ENCODE measurements at places on chromosomes 12 and 14. TPM values are rescaled to one million over a fixed set of nuclear protein-coding genes. Genes with fewer than 3 reads are reported as not detected.

INHBC gene
- not detected for total RNA-seq

LHX5 gene
- not detected for total RNA-seq

KRT77 gene
- not detected for total RNA-seq

MGP gene
- not detected for total RNA-seq

- no peak for DNase-seq
Observed at GRCh38 chr14:23492618-23493272, 23.2 kb downstream of the NGDN start.

GRCh38 chr12:58544281-58544680 is 376.0 kb downstream of the LRIG3 start:
- no peak for DNase-seq

GRCh38 chr12:4143896-4144295 is 129.7 kb upstream of the CCND2 start:
- DNase-seq = no peak

DNA sequence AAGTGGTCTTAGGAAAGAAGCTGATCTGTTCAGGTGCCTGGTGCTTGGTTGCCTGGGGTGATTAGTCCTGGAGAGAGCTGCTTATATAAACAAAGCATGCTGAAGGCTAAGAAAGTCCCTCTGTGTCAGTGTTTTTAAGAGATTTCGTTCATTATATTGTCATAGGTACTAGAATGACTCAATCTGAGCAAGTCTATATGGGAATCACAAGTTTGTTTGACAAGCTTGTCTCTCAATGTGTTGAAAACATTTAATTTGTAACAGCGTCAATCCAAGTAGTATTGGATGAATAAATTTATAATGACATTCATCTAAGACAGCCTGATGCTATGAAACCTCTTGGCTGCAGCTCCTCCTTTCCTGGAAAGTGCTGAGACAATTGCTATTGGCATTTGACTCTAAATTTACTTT is 256.3 kb downstream of the TMTC2 start:
- no peak for DNase-seq

- DNase-seq = no peak
Observed at GRCh38 chr12:108799401-108800243, 57.8 kb downstream of the SSH1 start.

DNA sequence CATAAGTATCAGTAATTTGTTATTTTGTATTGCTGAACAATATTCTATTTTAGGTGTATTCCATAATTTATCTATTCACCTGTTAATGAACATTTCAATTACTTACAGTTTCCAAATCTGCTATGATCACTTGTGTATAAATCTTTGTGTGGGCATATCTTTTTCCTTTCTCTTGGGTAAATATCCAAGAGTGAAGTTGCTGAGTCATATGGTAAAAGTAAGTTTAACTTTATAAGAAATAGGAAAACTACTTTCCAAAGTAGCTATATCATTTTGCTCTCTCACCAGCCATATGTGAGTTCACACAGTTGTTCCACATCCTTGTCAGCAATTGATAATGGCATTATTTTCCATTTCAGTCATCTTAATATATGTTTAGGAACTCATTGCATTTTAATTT is 66.6 kb upstream of the KITLG start:
- DNase-seq = no peak

- DNase-seq = no peak
Observed at GRCh38 chr12:67989184-67989920, at the start of gene IFNG-AS1. IFNG-AS1 (plus strand) TSS chr12:67989447.

DNA sequence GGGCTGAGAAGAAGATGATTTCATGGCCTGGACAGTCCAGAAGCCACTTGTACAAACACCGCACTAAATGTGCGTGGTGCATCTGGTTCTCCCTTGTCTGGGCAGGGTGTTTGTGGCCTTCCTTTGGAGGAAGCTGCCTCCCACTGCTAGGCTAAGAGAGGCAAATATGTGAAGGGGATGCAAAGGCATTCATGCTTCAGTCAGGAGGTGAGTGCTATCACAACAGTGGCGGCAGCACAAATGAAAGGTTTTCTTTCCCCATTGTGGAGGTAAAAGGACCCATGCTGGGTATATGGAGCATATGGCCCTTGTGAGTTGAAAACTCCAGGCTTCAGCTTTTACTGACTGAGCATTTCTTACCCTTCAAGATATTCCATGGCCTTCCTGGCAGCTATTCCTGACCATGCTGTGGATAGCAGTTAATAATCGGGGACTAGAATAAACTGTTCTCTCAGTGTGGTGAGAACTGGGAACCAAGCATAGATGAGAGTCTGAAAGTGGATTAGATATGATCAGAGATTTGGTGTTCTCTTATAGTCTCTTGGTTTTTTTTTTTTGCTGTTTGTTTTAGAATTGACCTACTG is 69.9 kb downstream of the MYRFL start:
- DNase-seq = no peak

- peak; percentile 14 for DNase-seq
Observed at GRCh38 chr12:47813511-47814196, 6.0 kb downstream of the HDAC7 start.

DNA sequence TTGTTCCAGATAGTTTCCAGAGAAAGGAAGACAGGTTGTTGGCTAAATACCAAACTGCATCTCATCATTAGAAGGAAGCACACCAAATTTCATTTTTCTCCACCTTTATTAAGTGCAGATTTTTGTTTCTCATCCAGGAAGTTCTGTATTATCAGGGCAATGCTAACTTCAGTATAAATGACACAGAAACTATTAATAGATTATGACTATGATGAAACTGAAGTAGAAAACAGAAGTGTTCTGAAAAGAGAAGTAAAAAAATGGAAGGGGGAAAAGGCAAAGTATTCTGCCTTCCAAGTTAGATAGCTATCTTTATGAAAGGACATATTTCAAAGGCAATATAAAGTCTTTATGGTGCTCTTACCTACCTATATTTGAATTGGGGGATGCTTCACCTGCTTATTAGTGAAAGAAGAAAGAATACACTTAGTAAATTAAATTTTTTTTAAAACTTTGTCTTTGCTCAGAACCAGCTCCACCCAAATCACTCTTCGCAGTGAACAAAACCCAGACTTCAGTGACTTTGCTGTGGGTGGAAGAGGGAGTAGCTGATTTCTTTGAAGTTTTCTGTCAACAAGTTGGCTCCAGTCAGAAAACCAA is 223.9 kb downstream of the PTPRO start:
- no peak for DNase-seq

DNA sequence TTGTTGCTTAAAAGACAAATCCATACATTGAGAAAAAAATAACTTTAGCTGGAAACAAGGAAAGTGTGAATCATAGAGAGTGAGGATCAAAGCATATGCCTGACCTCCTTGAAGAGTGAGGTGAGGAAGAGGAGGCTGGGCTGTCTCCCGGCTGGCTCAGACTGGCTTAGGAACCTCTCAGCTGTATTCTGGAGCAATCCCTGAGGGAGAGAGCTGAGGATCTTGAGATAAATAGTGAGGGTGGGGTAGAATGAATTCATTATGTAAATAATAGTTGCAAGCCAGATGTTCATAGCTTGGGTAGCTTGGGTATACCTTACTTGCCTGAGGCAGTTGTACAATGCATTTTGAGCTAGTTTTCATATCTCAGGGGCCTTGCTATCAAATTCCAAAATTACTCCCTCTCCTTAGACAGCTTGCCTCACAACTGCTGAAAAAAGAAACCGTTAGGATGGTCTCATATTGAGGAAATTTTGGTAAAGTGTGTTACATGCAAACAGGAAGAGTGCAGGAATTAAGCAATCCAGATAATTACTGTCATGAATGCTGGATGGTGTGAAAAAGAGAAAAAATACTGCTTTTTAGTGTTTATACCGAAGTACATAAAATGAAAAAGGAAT is 30.5 kb upstream of the SLC15A5 start:
- no peak for DNase-seq
